ENCODE measurements at places on chromosomes 7 and 10.

DNA sequence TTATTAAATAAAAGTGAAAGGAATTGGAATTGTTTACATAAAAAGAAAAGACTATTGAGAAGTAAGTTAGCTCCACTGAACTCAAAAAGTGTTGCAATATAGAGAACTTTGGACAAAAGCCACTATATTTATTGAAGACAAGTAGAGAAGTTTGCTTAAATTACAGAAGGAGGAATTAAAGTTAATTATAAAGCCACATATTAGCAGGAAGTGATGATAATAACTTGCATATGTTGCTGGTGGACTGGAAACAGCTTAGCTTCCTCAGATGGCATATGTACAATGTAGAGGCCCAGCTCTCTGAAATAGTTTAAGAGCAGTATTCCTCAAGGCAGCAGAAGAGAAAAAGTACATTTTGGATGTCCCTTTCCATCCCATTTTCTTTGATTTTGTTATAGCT, 400.7 kb downstream of the GATA3 start:
- no peak for DNase-seq

DNA sequence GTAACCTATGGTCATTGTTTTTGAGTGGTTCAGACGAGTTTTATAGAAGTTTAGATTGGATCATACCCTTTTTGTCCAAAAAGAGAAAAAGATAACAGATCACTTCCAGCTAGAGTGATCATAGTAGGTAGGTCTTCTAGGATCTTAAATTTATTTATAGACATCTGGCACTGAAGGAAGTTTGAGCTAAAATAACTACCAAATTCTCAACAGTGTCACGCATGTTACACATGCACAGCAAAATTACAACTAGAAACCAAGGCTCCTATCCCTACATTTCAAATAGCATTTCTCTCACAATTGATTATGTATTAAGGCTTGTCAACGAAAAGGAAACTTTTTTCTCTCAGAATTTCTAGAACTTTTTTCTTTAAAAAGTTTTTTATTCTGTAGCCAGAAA, 2.3 kb downstream of the CALU start:
- DNase-seq = no peak

GRCh38 chr10:71193516-71193915, 18.9 kb upstream of the UNC5B start:
- no peak for DNase-seq

DNA sequence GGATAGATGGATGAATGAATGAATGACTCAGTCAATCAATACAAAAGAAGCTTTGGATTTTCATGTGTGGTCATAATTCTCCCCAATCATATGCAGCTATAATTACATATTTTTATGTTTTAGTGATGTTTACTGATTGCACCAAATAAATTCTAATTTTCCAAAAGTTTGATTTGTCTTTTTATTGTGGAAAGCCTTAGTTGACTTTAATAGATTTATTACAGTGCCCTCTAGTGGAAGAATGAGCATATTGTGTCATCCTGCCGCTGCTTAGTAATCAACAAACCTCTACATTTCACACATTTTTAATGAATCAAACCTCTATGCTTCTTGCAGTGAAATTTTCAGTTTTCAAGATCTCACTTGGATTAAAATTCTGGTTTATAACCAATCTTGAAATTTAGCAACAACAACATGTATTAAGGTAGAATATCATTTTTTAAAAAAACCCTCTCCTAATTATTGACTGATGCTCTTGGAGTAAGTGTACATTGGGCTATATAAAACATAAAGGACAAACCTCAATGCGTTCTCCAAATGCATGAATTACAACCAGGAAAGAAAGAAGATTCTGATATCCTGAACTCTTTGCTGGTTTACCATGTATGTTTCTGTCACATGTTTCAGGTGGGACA, 55.6 kb upstream of the PNLIP start:
- DNase-seq = no peak

DNA sequence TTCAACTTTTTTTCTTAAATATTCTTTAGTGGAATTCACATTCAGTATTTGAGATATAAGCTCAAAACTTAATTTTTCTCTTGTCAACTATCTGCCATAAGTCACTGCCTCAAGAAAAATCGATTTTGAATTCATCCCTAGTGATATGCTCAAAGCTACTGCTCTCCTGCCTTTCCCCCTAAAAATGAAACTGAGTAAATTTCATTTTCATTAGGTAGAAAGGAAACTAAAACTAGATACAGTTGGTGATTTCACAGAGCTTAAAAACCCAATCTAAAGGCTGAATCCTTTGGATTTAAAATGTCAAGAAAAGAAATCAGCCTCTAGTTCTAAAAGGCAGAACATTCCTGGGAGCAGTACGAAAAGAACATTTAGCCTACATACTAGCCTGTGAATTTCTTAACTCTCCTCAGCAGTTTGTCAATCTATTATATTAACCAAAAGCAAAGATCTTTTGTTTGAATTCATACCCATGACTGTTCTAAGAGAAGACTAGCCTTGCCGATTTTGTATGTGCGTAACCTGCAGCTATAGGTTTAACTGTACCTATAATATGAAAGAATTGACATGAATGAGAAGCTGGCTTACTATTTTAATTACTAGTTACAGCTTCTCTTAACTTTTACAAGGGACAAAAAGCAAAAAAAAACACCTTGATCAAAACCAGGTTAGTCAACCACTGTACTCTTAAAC, 4.9 kb upstream of the FAM53B start:
- DNase-seq = no peak

GRCh38 chr7:68805159-68805558, 793.1 kb upstream of the AUTS2 start:
- no peak for DNase-seq

GRCh38 chr7:577741-578370, 58.2 kb upstream of the PDGFA start:
- no peak for DNase-seq

GRCh38 chr7:70190281-70190680, 592.0 kb downstream of the AUTS2 start:
- no peak for DNase-seq

- DNase-seq = no peak
Measured at GRCh38 chr7:138491612-138492386, 31.7 kb downstream of the TRIM24 start.

DNA sequence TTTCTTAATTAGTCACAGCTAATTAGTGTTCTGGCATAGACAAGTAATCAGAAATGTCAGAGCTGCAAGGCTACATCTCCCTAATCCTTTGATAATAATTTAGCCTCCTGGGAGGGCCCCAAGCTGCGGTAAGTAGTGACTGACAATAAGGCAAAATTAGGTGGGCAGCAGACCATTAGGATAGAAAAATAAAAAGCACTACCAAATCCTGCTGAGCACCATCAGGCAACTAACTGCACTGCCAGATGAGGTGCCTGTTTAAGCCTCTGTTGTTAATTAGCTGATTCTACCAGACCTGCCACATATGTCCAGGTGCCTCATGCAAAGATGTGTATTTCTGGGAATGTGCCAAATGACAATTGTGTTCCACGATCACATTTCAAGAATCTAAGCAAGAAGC, 32.5 kb upstream of the FEZF1 start:
- no peak for DNase-seq

DNA sequence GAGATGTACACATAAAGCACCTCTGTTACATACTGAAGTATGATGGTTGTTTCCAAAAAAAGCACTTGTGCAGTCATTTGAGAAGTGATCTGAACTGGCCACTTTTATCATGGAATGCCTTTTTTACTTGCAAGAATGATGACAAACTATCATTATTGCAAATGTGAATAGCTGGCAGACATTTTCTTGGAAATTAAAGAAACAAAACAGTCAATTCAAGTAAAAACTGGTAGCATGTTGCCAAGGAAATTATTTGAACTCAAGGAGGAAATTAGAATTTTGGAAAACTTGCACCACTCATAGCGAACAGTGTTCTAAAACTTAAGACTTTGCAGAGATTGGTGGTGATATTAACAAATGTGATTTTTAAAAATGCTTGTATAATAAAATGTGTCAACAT, 6.6 kb downstream of the RHEB start:
- no peak for DNase-seq

Data from caudate nucleus (tissue), 63 donors.